Activated gamma-delta T cell treated with Interleukin-2 at 50 U/mL for 16 hours (primary cell): ENCODE measurements at places on chromosomes 7 and 10.

DNA sequence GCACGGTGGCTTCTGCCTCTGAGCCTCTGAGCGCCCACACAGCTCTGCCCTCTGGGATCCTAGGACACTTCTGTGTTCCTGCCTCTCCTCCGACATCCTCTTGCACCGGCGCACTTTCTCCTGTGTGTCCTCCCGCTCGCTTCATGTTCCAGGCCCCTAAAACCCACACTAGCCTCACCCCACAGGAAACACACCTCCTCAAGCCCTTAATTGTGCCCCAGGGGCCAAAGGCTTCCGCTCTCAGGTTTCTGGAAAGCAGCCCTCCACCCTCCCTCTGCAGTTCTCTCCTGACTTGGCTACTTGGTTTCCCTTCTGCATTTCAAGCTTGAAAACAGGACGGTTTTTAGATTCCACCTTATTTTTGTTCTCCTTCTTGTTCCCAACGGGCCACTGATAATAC, 7.3 kb downstream of the GFRA1 start:
- DNase-seq: no peak

GRCh38 chr7:23531050-23531793, 559 bp downstream of the TRA2A start:
- peak; percentile 37 for DNase-seq

- no peak for DNase-seq
Observed at GRCh38 chr10:51308116-51308515, 233.8 kb downstream of the PRKG1 start.

DNA sequence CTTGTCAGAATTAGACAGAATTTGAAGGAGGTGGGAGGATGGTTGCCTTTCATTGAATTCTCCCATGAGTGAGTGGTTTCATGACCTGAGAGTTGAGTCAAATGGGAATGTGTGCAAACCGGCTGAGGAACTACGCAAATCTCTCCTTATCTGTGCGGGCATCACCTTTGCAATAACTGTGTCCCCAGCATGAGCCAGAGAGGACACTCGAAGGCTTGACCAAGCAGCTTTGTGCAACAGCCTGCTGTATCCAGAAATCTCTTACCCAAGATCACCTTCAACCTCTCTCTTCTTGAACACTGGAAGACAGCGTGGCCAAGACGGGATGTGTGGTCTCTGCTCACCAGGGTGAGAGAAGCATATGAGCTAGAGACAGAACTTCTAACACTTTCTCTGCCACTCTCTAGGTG, 93.8 kb upstream of the IKZF1 start:
- DNase-seq: no peak

DNA sequence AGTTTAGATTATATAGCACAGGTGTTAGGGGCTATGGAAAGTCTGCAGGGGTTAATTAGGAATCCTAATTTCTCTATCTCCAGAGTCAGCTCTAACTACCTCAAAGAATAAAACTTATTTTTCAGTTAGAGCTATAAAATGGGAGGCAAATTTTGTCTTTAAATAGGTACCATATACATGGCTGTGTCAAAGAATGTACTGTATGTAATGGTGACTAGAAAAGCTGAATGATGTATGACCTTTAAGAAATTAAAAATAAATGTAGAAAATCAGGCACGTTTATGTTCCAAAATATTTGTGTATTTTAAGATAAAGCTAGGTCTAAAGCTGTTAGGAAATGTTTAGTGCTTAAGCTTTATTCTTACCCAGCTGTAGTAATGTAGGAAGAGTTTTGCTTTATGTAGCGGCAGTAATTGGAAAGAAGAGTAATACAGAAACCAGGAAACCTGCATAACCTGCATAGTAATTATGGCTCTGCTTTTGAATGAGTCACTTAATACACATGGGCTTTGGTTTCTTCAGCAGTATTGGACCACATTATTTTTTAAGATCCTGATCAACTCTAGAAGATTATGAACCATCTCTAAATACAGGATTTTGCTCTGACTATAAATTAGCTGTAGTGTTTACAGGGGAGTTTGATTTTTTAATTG, 85.0 kb downstream of the KMT2E start:
- no peak for DNase-seq

- no peak for DNase-seq
Observed at GRCh38 chr7:116195451-116195850, 14.9 kb upstream of the TES start.

GRCh38 chr7:43038254-43038653, 74.2 kb upstream of the HECW1 start:
- DNase-seq: no peak

DNA sequence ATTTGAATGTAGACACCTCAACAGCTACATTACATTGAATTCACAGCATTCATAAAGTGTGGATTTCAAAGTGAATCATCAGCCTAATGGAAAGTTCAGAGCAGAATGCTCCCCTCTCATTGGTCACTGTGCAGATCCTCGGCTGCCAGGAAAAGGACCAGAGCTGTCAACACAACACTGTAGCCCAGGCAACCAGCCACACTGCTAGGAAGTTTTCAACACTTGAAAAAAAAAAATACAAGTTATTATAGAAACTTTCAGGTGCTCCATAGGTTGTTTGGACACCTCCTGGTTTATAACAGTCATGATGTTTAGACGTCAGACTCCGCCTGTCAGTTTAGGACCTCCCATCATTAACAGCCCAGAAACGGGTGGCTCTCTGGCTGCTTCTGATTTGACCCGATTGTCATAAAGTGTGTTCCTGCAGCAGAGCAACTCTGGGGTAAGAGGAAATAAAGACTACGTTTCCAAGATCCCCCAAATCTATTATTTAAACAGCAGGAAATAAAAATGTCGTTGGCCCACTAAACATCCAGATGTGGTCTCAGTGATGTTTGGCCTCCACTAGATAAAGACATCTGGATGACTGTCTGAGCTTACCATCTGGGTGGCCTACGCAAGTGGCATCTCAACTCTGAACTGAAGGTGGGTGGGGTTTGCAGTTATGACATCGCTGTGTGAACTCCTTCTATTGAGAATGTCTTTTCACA, 117.4 kb downstream of the CABCOCO1 start:
- no peak for DNase-seq

GRCh38 chr7:13933091-13933490, 56.4 kb downstream of the ETV1 start:
- no peak for DNase-seq

GRCh38 chr10:87771871-87772500, 46.0 kb downstream of the ATAD1 start:
- no peak for DNase-seq

DNA sequence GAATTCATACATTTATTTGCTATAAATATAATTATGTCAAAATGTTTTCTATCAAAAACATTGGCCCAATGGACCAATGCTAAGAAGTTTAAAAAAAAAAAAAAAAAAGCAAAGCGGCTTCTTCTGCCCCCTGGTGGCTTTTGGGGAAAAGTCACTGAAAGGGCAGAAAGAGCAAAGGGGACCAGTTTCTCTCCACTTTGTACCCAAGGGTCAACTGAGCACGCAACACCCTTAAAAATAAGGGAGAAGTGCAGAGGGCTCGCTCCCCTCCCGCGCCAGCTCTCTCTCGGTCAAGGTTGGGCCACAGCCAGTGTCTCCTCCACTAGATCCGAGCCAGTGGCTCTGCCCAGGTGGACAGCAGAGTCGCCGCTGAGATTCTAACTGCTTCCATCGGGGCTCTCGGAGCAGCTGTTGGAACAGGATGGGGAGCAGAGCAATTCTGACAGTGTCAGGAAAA, 136.4 kb upstream of the FGFR2 start:
- DNase-seq: no peak

DNA sequence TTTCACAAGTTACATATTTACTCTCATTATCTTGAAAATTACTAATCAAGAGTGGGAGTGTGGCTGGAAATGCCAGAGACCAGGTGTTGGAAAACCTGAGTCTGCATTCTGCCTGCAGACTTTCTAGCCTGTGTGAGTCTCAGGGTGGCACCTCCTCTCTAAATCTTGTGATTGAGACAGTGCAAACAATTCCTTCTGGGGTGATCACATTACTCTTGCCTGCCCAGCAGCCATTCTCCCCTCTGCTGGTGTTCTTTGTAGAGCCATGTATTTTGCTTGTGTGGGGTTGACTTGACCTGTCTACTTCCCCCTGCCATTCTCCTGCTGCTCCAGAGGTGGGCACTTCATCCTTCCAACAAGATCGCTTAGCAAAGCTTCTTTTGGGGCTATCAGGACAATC, 101.1 kb downstream of the RAPGEF5 start:
- no peak for DNase-seq
